ENCODE measurements at places on chromosomes 6 and 20. TPM values are rescaled to one million over a fixed set of nuclear protein-coding genes. Genes with fewer than 3 reads are reported as not detected.

The IMPG1 gene
- total RNA-seq = not detected

The ABHD16A gene
- total RNA-seq = 103 TPM

The SLC22A16 gene
- not detected for total RNA-seq

The SLPI gene
- total RNA-seq = 548 TPM

The PABPC1L gene
- total RNA-seq = 64.4 TPM

The SCRT2 gene
- not detected for total RNA-seq

The ERVFRD-1 gene
- total RNA-seq = 0.40 TPM

The C6orf132 gene
- 41.2 TPM for total RNA-seq

The MAS1 gene
- total RNA-seq = not detected

The SERPINB6 gene
- 141 TPM for total RNA-seq

The RIPOR3 gene
- 6.4 TPM for total RNA-seq

The GRIK2 gene
- 1.2 TPM for total RNA-seq

The EEF1A2 gene
- 56.3 TPM for total RNA-seq

The ACOT13 gene
- total RNA-seq = 29.0 TPM

Data from mucosa of gallbladder (tissue), 1 donor.